ENCODE measurements at places on chromosomes 5 and 9. TPM values are rescaled to one million over a fixed set of nuclear protein-coding genes. Genes with fewer than 3 reads are reported as not detected.

The SLC28A3 gene
- 0.44 TPM for total RNA-seq

The AQP7 gene
- total RNA-seq: not detected

The GPR21 gene
- 1.5 TPM for total RNA-seq

The AJM1 gene
- total RNA-seq: 1.4 TPM

The LPAR1 gene
- total RNA-seq: 103 TPM

The RAI14 gene
- total RNA-seq: 259 TPM

The SPINK13 gene
- total RNA-seq: 0.37 TPM

Data from uterine smooth muscle cell (primary cell).